Activated CD4-positive, alpha-beta T cell treated with anti-CD3 and anti-CD28 coated beads, Interleukin-2, Interleukin-4, amounts not matched to agents 100 ng/mL and 50 ng/mL, durations not matched to agents 16 hours and 8 hours (primary cell): ENCODE measurements at places on chromosomes 3 and 15.

DNA sequence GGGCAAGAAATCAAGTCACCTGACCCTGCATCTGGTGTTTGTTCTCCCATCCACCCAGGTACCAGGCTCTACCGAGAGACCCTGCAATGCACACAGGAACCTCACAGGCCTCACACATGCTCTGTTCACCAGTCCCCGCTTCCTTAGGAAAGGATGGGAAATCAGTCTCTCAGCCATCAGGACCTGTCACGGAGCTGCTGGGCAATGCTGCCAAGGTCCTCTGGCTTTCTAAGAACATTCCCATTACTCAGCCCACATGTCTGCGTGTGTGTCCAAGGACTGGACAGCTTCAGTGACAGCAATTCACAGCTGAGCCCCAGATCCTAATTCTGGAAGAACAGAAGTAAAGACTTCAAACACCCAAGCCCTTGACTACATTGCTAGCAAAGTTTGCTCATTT, 6.5 kb upstream of the SRGAP3 start:
- DNase-seq = no peak

- no peak for DNase-seq
Measured at GRCh38 chr3:191502583-191502982, 41.6 kb downstream of the PYDC2 start.

DNA sequence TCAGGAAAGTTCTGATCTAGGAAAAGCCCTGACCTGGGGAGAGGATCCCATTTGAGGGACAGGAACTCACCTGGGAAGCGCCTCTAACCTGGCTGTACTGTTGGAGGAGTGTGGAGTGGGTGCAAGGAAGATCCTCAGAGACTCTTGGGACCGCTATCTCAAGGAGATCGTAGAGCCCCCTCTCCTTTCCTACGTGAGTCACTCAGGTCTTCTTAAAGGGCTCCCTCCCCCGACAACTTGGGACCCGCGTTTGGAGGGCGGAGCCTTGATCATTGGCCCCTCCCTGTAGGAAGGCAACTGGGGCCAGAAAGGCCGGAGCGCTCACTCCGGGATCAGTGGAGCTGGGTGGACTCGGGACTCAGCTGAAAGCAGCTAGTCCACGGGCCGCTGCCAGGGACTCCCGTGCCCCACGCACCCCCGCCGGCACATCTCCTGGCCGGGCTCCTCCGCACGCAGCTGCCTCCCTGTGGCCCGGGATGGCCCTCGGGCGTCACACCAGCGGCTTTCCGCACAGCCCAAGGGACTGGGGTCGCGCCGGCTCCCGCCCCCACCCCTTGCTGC, 520 bp downstream of the SLC26A6 start:
- peak; percentile 54 for DNase-seq

GRCh38 chr3:59212128-59212779, 162.4 kb upstream of the CFAP20DC start:
- peak; percentile 74 for DNase-seq

DNA sequence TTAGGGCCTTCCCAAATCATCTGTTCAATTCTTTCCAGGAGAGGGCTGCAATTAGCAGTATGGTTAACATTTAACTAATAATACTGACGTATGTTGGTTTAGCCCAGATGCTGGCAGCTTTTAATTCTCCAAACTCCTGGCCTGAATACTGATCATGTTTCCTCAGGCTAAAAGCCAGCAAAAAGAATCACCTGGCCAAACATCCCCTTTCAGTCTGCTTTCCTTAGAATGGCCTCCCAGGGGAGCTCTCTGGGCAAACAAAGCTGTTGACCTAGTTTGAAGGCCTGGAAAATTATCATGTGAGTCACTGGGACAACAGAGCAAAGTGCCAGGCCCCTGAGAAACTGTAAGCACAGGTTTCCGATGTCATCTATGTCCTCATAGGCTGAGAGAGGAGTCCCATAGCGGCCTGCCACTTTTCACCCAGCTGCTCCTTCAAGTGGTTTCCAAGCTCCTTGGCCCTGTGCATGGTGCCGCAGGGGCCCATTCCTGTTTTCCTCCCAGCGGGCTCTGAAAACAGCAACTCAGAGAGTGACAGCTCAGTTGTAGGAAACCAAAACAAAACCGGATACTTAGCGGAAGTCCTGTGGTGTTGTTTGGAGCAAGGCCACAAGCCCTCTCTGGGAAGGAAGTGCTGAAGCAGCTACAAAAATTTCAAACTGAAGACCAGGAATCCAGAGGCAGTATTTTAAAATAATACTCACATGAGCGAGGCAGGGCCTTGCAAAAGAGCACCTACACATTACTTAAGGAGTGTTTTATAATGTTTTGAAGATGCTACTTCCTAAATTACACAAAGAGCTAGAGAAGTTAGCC, 36.5 kb upstream of the RAB11A start:
- peak; percentile 72 for DNase-seq

GRCh38 chr3:12499474-12499873, 15.2 kb downstream of the TSEN2 start:
- no peak for DNase-seq

GRCh38 chr15:99447497-99448371, 118.0 kb upstream of the MEF2A start:
- DNase-seq = no peak

DNA sequence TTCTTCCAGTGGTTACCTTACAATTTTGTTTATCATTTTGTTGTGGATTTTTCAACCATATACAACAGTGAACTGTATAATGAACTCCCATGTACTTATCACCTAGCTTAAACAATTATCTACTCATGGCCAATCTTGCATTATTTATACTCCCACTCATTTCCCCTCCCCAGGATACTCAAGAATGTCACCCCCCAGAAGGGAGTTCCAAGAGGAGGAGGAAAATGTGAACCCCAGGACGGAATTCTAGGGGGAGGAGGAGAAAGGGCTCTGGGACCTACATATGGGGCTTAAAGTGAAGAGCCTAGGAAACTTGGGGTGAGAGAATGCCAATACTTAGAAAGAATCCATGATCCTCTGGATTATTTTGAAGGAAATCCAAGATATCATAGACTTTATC, 59.3 kb downstream of the TSC22D2 start:
- DNase-seq = no peak

- DNase-seq = peak; percentile 51
Measured at GRCh38 chr3:58693940-58694850, 27.6 kb upstream of the FAM3D start.

DNA sequence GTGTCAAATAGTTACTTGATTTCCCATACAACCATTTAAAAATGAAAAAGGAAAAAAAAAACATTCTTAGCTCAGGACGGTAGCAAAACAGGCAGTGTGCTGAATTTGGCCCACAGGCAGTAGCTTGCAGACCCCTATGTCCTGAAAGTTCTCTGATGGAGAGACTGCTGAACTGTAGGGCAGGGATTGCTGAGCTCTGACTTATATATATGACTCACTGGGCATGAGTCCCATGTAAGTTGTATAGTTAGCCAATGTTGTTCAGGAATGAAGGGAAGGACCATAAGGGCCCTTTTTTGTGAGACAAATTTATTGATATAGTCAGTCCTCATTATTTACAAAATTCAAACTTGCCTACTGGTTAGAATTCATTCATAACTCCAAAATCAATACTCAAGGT, 36.9 kb upstream of the FRMD4B start:
- DNase-seq = no peak

GRCh38 chr15:36432161-36432560, 147.3 kb upstream of the CDIN1 start:
- DNase-seq = no peak

DNA sequence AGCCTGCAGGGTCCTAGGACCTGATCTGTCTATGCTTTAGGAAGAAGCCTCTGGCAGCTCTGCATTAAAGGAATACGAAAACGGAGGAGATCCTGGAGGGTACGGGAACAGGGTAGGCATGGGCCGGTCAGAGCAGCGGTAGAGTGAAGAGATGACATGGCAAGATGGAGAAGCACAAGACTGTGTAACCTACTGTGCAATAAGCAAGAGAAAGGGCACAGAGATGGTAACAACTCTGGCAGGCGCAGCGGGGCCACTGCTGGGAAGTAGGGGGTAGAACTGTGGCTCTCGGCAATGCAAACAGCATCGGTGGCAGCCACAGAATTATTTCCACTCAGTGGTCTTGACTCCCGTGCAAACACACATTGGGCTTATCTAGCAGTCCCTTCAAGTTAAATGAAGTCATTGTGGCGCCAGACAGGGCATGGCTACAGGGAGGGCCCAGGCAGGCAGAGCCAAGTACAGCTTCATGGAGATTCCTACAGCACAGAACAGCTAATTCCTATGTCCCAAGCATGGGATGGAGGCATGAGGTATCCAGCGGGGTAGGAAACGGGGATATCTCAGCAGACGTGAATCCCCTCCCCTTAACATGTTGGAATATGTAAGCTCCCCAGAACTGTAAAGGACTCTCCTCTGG, 28.8 kb downstream of the WHAMM start:
- no peak for DNase-seq

DNA sequence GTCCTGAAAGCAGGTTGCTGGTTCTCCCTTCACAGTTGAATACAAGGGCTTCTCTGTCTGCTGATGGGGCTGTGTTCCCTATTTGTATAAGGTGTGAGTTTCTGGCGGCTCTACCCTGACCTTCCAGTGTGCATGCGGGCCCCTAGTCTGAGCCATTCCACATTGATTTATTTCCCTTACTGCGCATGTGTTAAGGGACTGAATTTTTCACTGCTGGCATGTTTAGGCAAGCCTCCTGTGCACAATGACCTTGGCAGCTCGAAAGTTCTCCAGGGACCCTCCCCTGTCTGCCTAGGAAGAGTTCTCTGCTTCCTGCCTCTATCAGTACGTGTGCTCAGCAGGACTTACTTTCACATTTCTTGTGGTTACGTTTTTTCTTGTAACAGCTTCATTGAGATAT, 11.4 kb downstream of the TRAK1 start:
- no peak for DNase-seq

GRCh38 chr3:158631981-158632380, 12.3 kb upstream of the GFM1 start:
- no peak for DNase-seq

DNA sequence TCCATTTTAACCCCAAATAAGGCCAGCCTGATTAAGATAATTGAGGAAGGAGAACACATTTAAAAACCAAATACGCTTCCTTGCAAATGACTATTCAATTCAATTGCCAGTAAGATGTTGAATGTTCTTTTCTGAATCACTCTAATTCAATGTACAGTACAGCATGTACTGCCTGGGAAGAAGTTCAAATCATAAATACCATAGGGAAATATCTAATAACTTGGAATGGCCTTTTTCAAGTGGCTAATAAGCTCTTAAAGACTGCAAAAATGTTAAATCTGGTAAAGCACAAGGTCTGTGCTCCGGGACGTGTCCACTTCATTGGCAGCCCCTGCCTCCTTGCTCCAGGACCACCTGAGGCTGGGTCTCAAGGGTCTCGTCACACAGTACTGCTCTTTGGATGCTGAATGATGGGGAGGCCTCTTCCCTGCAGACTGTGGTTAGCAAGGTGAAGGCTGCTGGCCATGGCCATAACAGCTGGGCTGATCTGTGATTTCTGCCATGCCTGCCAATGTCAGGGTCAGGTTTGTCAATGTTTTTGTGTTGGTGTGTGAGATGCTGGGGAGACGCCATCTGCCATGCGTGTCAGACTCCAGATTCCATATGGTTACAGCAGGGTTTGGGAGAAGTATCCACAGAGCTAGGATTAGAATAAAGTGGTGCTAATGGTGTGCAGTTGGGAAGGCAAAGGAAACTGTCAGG, 300.5 kb downstream of the ADAMTS17 start:
- DNase-seq = no peak

DNA sequence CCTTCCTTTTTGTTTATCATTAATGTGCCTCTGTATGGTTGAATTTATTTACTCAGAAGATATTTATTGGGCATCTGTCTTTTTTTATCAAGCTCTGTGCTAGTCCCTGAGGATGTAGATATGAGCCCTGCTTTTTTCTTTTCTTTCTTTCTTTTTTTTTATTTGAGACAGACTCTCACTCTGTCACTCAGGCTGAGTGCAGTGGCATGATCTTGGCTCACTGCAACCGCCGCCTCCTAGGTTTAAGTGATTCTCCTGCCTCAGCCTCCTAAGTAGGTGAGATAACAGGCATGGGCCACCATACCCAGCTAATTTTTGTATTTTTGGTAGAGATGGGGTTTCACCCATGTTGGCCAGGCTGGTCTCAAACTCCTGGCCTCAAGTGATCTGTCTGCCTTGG, 58.5 kb downstream of the MBNL1 start:
- no peak for DNase-seq

DNA sequence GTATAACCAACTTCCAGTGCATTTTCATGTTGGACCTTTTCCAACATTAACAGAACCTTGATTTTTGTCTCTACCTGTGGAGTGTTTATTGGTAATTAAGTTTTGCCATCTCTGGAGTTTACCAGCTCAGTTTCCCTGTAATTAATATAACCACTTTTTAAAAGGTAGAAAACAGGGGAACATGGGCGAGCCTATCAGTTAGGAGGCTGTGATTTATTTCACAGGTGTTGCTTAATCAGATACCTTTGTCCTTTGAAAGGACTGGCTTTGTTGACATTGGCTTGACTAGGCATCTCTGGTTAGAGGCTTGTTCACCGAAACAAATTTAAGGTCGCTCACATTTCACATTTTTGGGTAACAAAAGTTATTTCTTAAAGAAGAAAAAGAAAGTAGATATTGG, 622 bp downstream of the NAALADL2 start:
- no peak for DNase-seq

DNA sequence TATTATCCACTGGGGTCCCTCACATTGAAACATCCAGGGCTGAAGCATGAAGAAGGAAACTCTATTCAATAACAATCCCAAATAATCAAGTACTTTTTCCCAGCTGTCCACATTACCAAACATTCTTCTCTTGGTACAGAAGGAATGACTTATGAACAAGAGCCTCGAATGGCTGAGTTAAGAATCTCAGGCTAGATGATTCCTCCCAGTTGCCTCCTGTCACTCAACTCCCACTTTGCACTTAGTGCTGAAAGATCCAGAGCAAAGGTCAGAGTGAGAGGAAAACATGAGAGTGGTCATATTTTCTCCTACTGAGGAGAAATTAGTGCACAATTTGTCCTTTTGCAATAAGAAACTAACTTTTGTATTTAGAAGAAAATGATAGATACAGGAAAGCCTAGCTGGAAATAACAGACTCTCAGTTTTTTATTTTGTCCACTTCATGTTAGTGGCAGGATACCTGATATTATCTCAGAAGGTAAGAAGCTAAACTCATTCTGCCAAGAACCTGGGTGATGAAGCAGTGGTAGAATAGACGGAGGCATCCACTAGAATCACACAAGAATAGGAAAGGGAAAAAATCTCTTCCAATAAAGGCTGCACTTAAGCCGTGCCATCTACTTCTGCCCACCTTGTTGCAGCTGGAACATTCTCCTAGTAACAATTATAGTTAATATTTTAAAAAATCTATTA, 46.2 kb downstream of the GADL1 start:
- no peak for DNase-seq

- DNase-seq = no peak
Measured at GRCh38 chr3:102006812-102007485, 157.6 kb downstream of the NFKBIZ start.

DNA sequence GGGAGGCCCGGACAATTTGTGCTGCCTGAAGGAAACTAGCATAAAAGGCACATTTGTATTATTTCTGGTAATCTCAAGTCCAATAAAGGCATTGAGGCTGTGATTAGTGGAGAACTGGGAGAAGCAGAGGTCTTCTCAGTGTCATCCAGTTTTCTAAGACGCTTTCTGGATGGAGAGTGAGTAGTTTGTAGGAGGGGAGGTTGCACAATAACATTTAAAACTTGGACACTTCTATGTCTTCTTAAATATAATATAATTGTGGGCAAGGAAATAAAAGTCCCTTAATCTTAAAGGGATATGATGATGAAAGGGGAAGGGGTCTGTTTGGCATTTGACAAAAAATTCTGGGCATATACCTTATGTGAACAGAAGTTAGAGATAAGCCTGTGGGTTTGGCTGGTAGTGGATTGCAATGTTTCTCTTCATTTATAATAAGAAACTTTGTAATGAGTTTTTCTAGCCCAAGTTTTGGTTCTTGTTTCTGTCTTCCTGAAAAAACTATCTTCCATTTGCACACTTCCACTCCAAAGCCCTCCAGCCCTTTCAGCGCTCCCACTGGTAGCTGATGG, 291.6 kb upstream of the TGFBR2 start:
- no peak for DNase-seq
